ENCODE measurements at places on chromosomes 16 and 17.

DNA sequence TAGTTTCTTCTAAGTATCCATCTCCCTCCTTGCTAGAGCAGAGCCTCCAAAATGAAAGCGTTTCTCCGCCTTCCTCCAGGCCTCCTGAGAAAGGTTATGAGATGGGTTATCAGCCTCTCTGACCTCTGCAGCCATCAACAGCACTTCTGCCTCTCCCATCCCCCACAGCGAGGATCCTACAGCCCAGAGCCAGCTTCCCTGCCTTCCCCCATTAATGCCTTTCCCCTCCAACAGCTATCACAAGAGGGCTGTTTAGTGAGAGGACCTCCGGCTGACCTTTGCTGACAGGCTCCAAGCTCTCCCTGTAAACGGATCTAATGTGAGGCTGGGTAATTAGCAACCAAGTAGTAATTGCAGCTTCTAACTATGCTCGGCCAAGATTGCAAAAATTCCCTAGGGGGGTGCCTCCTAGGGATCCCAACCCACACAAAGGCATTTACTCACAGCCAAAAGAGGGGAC is 55.8 kb downstream of the ZFHX3 start:
- DNase-seq, result peak; percentile 85

DNA sequence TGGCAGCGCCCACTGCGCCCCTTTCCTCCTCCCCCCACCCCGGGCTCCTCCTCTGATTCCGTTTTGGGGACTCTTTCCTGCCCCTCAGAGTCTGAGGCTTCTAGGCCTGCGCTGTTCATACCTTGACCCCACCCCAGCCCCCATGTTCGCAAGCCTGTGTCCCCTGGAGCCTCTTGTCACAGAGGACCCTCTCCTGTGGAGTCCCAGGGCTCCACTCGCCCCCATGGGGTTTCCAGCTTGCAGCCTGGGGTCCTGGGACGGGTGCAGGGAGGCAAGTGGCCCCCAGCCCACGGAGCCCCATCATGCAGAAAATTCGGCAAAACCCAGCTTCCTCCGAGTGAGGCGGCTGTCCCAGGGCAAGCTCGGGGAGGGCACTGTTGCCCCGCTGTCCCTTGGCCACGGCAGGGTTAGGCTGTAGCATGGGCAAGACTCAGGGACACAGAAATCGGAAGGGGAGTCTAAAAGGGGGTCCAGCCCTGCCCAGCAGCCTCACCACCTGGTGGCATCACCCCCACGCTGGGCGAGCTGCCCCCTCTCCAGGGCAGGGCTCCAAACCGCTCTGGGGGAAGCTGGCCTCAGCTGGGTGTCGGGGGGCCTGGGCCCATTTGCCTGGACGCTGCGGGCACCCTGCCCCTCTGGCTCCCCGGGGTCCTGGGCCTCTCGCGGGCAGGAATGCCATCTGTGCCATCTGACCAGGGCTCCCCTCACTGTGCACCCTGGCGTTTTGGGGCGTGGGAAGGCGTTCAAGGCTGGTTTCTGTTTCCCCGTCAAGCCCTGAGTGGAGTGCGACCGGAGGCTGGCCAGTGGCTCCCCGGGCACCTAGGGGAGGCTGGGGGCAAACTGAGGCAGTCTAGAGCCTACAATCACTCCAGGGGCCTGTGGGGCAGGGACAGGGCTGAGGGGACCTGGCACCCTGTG is 11.5 kb upstream of the BAHCC1 start:
- no peak for DNase-seq

GRCh38 chr16:80680839-80681238 is 123.6 kb downstream of the CDYL2 start:
- DNase-seq, result no peak

GRCh38 chr16:30875871-30876801 is 17.7 kb downstream of the BCL7C start:
- peak; percentile 31 for DNase-seq

- DNase-seq, result no peak
Observed at GRCh38 chr17:27635275-27635823, 4.4 kb downstream of the LGALS9 start.

DNA sequence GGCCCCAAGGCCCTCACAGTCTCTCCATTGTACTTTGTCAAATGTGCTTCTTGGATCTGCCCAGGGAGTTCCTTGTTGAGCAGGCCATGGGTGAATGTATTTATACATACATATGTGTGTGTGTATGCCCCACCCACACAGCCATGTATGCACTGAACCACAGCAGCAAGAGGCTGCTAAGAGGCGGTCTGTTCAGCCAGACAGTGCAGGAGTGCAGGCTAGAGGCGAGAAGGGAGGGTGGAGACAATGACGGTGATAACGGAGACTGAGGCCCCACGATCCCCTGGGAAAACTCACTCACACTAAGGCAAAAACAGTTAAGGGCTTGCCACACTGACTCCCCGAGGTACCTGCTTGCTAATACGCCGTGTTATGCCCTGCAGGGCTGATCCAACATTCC is 151.0 kb upstream of the CDC42EP4 start:
- DNase-seq, result no peak

DNA sequence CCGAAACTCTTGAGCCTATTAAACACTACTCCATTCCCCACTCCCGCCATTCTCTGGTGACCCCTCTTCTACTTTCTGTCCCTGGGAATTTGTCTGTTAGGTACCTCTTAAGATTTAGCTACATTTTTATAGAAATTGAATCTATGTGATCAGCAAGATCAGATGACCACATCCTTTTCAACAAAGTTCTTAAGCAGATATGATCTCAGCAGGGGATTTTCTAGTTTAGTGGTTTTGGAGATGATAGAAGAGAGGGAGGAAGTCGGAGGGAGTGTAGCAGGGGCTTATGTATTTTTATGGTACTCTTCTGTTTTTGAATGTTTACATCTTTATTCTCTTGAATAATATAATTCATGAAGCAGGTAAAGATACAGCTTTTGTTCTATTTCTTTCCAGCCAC is 40.8 kb downstream of the RPA1 start:
- DNase-seq, result no peak

DNA sequence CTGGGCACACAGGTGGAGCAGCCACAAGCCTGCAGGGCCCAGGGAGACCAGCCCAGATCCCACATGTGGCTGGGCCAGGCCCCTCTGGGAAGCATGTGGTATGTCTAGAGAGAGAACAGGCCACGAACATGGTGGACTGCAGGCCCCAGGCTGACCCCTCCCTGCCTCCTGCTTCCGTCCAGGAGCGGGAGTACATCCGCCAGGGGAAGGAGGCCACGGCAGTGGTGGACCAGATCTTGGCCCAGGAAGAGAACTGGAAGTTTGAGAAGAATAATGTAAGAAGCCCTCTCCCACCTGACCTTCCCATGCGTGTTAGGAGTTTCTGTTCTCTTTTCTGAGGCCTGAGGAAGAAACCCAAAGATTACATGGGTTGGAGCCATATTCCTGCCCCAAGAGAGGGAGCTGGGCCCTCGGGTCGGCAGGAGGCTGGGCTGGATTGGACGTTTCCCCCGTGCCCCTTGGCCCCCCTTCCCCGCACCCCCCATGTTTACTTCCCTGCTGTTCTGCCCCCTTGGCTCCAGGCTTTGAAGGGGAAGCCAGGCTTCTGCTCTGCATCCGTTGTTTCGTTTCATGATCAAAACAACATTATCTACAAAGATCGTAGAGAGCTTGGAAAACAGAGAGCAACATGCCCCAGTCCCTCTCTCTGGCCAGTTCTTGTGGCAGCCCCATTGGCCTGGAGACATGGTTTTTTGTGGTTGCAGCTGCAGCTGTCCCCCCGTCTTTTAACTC is 5.7 kb upstream of the TCAP start:
- no peak for DNase-seq

- DNase-seq, result no peak
Observed at GRCh38 chr16:27407133-27407532, 5.2 kb downstream of the IL21R start.

GRCh38 chr16:81431554-81432353 is 12.9 kb upstream of the CMIP start:
- DNase-seq, result peak; percentile 41

GRCh38 chr16:61323456-61323855 is 712.8 kb downstream of the CDH8 start:
- DNase-seq, result no peak

DNA sequence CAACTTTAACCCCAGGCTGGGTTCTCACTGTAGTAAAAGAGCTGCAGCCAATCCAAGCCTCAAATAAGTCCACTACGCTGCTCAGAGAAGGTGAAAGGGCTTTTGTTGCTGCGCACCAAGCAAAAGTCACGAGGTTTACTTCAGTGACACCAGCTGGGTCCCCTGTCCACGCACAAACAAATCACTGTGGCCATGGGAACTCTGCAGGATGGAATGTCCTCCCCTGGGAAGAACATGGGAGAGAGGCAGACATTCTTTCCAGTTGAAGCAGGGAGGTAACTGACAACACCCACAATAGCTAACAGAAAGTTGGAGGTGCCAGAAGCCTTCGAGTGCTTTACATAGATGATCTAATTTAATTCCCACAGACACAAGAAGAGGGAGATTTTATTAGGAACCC is 181.9 kb downstream of the PMP22 start:
- peak; percentile 18 for DNase-seq

- no peak for DNase-seq
Observed at GRCh38 chr17:2547176-2547575, 35.5 kb upstream of the METTL16 start.

DNA sequence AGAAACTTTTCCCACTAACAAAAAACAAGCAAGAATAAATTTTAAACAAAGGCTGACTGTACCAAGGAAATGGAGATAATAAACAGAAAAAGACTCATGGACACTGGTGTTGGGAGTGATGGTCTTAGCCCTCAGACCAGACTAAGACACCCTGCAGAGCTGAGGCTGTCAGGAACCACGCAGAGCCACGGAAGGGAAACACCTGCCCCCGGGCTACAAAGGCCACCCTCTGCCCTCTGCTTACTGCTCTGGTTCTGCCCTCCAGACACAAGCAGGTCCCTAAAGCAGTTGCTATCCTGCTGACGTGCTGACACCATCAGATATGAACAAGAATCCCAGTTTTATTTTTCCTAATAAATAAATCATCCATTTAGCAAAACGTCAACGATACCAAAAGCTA is 80.0 kb downstream of the ANKRD11 start:
- DNase-seq, result no peak

GRCh38 chr16:89915303-89916232 is 3.1 kb upstream of the MC1R start:
- DNase-seq, result no peak

DNA sequence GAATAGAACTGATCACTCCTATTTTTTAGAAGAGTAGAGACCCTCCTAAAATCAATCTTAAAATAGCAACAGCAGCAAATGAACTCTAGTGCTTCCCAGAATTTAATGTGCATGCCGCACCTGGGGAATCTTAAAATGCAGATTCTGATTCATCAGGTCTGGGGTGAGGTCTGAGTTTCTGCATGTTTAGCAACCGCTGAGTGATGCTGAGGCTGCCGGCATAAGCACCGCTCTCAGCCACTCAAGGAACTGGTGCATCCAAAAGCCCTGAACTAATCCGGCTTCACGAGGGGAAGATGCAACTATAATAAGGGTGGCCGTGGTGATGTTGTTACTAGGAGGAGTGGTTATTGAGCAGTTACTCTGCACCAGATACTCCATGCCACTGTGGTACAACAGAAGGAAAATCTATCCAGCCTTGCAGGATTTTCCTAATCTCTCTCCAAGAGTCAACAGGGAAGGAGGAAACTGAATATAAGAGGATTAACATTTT is 19.7 kb downstream of the SDK2 start:
- DNase-seq, result no peak
